Fibroblast of pulmonary artery (primary cell): ENCODE measurements at places on chromosomes 3 and 15.

GRCh38 chr15:63663906-63664305, 66.7 kb downstream of the FBXL22 start:
- no peak for DNase-seq

GRCh38 chr3:194565597-194566190, 67.5 kb downstream of the TMEM44 start:
- DNase-seq, result peak; percentile 58

- DNase-seq, result peak; percentile 68
Observed at GRCh38 chr3:158668506-158668905, 3.9 kb downstream of the LXN start.

GRCh38 chr15:60006203-60006862, 2.2 kb downstream of the FOXB1 start:
- peak; percentile 26 for DNase-seq

DNA sequence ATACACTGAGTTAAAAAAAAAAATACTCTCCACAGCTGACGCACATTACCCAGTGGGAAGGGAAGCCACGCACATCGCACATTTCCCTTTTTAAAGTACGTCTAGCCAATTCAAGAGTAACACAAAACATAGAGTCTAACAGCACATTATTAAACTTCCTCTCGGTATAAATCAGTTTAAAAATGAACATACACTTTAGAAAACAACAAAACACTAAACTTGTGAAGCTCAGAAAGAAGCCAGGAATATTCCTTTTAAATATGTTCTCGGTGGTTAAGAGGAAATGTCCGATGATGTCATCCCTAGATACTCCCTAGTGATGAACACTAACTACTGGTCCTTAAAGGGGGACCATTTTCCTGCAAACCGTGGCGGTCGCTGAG, 721 bp downstream of the MYEF2 start:
- DNase-seq, result peak; percentile 45

- DNase-seq, result peak; percentile 87
Observed at GRCh38 chr3:55476515-55476914, 10.6 kb downstream of the WNT5A start.

GRCh38 chr3:131786386-131786785, 248.4 kb downstream of the CPNE4 start:
- DNase-seq, result no peak

GRCh38 chr3:192313605-192314004, 413.7 kb downstream of the FGF12 start:
- DNase-seq, result no peak

DNA sequence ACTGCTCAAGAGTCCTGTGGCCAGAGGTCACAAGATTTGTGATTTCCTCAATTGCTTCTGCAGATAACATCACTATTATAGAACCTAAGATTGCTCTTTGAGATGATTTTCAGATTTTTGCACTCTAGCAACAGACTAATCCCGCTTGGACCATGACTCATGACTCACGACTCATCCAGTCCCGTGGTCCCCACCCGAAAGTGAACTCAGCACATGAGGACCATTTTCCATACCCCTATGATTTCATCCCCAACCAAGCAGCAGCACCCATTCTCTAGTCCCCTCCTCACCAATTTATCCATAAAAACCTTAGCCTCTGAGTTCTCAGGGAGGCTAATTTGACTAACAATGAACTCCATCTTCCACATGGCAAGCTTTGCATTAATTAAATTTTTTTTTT, 106.3 kb upstream of the ALCAM start:
- DNase-seq, result no peak

- no peak for DNase-seq
Observed at GRCh38 chr15:35705030-35705883, 159.3 kb upstream of the DPH6 start.

DNA sequence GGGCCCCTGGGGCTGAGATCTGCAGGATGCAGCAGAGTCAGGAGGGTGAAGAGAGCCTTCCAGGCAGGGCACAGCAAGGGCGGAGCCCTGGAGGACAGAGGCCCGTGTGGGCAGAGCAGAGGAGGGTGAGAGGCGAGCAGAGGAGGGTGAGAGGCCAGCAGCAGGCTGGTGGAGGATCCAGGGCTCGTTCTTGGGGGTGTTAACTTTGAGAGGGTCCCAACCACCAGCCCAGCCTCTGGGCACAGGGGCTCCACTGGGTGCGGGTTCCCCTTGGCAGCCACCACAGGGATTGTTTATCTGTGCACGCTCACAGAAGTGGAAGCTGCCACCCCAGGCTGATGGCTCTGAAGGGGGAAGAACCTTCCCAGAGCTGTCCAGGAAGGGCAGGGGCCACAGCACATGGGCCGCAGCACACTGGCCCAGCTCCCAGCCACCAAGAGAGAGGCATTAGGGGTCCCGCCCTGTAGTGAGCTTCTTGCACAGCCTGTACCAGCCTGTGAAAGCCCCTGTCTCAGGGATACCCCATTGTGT, 9.3 kb upstream of the PLXND1 start:
- DNase-seq, result no peak

GRCh38 chr3:57985176-57985983, 22.8 kb upstream of the FLNB start:
- DNase-seq, result no peak

- DNase-seq, result no peak
Observed at GRCh38 chr3:126649556-126650092, 5.3 kb downstream of the TXNRD3 start.

DNA sequence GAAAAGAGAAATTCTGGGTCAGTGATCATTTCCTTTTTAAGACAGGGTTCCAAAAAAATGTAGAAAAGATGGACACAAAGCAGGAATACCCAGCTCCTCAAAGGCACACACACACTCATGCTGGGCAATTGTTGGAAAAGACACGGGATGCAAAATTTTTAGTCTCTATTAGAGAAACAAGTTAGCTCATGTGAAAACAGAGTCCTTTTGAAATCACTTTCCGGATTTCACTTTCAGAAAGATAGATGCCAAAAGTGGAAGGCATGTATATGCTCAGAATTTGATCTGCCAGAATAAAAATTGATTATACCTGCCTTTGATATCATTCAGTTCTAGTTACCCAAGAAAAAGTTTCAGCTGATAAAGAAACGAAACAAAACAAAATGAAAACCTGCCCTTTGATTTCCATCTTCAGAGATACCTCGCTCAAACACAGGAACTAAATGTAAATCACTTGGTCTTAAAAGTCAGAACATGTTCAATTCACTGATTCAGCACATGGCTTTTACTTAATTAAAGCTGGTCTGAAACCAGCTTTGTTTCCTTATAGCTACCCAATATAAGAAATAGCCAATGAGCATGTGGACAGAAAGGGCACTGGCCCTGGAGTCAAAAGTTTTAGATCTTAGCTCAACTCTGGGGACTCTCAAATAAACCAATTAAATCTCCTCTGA, 52.8 kb downstream of the PLD1 start:
- DNase-seq, result no peak

DNA sequence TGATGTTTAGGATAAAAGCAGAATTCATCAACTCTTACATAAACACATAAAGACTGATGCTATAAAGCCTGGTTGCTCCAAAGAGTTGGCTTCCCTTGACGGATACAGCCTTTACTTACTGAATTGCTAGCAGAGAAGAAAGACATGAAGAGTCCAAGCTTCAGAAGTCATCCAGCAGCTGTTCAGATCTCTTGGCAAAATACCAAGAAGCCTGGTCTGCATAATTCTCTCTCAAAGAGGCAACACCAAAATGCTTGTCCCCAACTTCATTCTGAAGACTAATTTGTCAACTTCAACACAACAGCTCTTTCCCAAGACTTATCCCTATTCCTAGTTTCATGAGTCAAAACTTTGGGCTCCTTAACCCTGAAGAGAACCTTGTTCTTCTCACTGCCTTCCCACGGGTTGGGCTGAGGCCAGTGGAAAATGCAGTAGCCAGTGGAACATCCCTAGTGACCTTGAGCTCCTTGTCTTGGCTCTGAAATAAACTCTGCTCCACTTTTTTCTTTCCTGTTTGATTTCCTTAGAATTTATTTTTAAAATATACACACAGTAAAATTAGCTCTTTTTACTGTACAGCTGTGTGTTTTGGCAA, 119.2 kb upstream of the THBS1 start:
- peak; percentile 70 for DNase-seq

DNA sequence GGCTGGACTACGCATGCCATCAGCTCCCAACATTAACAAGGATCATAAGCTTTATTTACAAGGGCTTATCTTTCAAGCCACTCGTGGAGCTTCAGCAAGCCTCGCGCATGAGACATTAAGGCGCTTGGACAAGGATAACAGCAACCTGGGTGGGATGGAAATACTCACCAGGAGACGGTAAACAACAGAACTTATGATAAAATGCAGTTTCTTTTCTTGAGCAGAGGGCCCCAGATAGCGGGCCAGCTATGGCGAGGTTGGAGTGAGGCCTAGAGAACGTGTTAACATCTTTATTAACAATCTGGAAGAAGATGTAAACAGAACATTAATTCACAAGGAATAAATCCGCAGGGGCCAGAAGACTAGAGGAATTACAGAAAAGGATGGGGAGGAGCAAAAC, 158.2 kb downstream of the NTRK3 start:
- no peak for DNase-seq

DNA sequence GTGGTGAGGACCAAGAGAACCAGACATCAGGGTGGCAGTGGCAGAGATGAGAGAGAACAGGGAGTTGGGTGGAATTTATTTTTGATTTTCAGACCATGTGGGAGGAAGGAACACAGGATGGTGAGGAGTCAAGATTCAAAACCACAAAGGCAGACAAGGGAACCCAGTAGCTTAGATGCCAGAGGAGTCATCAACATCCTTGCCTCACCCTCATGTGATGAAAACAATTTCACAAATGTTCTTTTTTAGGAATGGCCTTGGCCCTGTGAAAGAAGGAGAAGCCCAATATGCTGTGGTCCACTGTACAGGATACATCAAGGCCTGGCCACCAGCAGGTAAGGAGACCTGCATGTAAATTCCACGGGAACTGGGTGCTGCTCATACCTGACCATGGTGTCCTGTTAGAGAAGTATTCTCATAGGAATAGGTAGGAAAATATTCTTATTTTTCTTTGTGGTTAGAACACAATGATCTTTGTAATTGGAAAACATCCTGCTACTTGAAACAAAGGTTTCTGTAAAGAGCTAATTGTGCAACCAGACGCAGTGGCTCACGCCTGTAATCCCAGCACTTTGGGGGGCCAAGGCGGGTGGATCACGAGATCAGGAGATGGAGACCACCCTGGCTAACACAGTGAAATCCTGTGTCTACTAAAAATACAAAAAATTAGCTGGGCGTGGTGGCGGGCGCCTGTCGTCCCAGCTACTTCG, 110.0 kb downstream of the ARNT2 start:
- peak; percentile 87 for DNase-seq

- DNase-seq, result no peak
Observed at GRCh38 chr3:67619991-67620390, 34.4 kb downstream of the SUCLG2 start.

DNA sequence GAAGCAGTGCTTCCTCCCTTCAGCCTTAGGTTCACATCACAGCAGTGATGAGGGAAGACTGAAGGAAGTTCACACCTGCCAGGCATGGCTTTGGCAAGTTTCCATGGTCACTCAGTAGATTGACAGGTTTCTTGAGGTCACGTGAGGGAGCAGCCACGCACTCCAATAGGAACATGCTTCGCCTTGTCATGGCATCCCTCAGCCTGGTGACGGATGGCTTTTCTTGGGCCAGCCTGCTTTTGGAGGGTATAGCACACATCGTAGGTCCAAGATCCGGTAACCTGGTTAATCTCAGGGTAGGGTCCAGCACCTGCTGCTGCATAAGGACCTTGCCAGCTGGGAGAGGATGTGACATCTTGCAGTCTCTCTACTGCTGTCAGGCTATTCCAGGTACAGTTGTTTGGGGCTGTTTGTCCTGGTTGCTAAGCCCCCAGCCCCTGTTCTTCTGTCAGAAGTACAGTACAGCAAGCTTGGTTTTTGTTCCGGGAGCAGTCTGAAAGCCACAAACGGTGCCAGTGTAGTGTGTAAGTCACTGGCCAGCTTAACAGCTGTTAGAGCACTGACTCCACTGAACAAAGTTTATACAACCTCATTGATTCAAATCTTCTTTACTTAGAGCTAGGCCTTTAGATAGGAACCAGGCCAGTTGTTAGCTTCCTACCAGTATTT, 42.3 kb downstream of the PSMD6 start:
- DNase-seq, result no peak

- DNase-seq, result no peak
Observed at GRCh38 chr3:104323226-104323625, 1043.5 kb upstream of the ALCAM start.

DNA sequence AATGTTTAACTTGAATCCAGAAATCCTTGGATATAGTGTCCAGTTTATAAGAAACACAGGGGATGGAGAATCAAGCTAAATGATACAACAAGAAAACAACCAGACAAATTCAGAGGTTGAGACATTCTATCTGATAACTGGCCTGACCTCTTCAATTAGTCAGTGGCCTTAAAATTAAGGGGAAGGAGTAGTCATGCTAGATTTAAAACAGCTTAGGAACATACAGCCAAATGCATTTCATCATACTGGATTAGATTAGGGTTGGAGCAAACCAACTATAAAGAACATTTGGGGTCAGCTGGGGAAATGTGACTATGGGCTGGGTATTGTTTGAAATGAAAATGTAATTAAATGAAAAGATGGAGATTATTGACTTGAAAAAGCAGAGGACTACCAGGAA, 53.3 kb downstream of the PPARG start:
- peak; percentile 46 for DNase-seq

GRCh38 chr3:183984749-183985729, 32.6 kb downstream of the ABCC5 start:
- DNase-seq, result no peak

DNA sequence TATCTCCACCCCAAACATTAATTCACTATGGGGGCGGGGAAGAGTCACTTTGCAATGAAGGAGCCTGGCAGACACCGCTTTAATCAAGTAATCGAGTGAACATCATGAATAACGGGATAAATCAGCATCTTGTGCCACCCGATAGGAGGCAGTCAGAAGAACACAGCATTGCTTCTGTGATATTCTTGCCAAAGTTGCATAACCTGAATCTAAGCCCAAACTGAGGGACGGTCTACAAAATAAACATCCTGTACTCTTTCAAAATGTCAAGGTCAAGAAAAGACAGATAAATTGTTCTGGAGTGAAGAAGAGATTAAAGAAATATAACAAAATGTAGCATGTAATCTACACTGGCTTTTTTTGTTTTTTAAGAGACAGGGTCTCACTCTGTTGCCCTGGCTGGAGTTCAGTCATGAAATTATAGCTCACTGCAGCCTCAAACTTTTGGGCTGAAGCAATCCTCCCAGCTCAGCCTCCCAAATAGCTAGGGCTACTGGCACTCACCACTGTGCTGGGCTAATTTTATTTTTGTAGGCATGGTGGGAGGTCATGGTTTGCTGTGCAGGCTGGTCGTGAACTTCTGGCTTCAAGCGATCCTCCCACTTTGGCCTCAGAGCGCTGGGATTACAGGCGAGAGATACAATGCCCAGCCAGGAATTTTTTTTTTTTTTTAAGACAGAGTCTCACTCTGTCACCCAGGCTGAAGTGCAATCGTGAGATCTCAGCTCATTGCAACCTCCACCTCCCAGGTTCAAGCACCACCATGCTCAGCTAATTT, 20.1 kb upstream of the VWA5B2 start:
- DNase-seq, result peak; percentile 17
